HS-5 (cell line): ENCODE measurements at places on chromosomes 3 and 15.

GRCh38 chr3:132073771-132074170 lies 39.0 kb upstream of the CPNE4 start:
- DNase-seq: no peak

DNA sequence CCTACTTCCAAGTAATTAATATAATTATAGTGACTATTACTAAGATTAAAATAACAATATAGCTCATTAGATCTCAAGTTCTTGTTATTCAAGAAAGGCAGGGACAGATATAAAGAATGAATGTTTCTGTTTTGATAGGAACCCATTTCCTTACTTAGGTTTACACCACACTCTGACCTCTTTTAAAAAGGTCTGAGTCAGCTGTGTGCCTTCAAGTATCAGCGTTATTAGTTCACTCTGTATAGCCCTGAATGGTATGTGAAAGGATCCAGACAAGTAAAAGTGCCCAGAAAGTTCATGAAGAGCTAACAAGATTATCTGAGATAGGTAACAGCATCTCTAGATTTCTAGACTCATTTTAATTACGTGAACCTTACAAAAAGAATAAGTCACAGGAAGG lies 28.9 kb downstream of the PDCD10 start:
- no peak for DNase-seq

- DNase-seq: no peak
These were observed 38.0 kb downstream of the MEF2A start for GRCh38 chr15:99603828-99604227.

DNA sequence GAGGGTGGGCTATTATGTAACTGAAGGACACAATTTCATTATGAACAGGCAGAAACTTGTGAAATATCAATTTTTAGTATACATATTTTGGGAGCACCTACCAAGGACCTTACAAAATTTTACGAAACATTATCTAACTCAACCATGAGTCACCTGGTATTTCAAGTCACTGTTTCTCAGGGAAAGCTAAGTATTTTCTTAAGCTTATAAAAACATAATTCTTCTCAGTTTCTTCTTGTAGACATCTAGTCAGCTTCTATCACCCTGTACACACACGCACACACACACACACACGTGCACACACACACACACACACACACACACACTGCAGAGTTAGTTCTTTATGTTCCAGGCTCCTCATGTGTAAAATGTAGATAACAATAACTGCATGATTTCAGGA lies 658.3 kb downstream of the TUSC7 start:
- DNase-seq: peak; percentile 2

GRCh38 chr3:191151653-191152052 lies 47.4 kb upstream of the OSTN start:
- DNase-seq: no peak

GRCh38 chr3:78818161-78818985 lies 949.4 kb downstream of the ROBO1 start:
- no peak for DNase-seq

GRCh38 chr15:65402961-65403360 lies 19.8 kb downstream of the IGDCC4 start:
- no peak for DNase-seq

DNA sequence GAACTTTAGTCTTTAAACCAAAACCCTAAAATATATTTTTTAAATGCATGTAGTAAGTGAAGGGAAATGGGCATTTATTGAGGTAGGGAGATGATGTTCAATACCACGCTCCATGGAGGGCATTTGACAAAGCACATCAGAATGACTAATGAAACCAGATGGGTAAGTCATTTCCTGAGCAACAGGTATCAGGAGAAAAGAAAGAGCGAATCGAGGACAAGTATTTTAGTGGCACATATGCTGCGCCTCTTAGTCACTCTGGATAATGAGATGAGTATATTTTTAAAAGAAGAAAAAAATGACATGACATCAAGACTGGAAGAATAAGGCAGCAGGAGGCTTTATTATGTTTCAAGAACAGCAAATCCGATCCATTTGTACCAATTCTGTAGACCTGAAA lies 129.0 kb upstream of the ARHGEF3 start:
- DNase-seq: peak; percentile 2

DNA sequence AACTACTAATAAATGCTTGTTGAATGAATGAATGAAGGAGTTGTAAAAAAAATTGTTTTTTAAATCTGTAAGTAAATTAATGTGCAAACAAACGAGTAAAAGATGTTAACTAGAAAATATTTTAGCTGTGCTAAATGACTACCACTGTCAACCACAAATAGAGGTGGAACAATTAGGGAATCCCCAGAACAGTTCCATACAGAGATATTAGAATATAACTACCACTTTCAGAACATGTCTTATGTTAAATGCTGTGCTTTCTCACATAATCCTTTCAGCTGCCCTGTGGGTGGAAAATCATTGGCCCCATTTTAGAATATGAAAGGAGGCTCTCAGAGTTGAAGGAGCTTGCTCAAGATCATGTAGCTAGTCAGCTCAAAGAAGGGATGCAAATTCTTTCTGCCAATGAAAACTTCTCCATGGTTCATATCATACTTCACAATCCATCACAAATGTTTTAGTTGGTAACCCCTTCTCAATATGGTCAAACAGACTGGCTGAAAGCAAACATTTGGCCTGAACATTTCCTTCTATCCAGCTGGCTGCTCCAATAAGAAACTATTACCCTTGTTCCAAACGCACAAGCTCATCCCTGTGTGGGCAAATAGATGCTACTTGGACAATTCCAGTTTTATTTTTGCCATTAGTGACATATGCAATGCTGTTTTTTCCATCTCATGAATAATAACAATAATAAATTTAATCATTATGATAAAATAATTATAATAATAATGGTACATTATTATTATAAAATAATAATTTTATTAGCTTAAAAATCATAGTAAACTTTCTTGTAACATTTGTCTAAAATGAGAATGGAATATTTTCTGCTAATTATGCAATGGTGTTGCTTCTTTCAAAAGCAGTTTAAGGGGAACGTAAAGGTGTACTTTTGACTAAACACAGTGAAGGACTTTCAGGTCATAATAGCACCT lies 290.4 kb upstream of the STT3B start:
- DNase-seq: no peak
